ENCODE measurements at places on chromosomes 7 and 10.

GRCh38 chr7:17530244-17530643, 231.8 kb downstream of the AHR start:
- no peak for DNase-seq

GRCh38 chr10:103901299-103901698, 16.7 kb downstream of the STN1 start:
- no peak for DNase-seq

DNA sequence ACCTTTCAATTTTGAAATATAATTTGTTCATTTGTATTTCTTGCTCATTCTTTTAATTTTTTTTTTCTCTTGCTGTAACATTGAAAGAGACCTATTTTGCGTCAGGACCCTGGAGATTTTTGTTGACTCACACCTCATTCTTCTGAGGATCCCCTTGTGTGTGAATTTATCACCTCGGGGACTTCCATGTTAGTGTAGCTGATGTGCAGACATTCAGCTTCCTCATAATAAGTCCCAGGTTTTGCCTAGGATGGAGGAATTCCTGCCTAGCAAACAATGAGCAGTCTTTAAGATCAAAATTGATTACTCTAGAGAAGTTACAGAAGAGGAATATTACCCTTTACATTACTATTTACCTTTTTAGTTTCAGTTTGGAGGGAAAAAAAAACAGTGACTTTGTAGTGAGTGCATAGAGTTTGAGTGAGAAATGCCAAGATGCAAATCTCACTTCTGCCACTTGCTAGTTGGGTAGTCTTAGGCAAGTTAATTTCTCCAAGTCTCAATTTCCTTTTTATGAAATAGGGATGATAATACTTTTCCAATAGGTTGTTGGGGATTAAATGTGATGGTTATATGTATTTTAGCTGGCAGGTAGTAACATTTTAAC, 14.3 kb downstream of the TES start:
- no peak for DNase-seq

GRCh38 chr7:12581897-12582296, 11.4 kb downstream of the SCIN start:
- DNase-seq, result peak; percentile 3

DNA sequence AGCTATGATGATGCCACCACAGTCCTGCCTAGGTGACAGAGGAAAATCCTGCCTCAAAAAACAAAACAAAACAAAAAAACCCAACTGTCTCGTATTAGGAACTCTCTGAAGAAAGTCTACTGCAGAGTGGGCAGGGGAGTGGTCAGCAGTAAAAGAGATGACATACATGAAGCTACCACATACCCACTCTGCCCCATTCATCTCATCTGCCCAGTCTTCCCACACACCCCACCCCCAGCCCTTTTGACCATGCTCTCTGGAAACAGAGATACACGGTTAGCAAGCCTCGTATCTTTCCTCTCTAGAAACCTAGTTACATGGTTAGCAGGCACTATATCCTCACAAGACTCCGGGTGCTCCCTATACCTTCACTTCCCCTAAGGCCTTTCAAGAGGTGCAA, 8.3 kb downstream of the SLC37A3 start:
- DNase-seq, result no peak

- no peak for DNase-seq
Observed at GRCh38 chr7:155458111-155458877, at the start of gene EN2. TSS of gene EN2 (plus strand) at chr7:155458129. CDS start at chr7:155458378, 249 bp downstream.

DNA sequence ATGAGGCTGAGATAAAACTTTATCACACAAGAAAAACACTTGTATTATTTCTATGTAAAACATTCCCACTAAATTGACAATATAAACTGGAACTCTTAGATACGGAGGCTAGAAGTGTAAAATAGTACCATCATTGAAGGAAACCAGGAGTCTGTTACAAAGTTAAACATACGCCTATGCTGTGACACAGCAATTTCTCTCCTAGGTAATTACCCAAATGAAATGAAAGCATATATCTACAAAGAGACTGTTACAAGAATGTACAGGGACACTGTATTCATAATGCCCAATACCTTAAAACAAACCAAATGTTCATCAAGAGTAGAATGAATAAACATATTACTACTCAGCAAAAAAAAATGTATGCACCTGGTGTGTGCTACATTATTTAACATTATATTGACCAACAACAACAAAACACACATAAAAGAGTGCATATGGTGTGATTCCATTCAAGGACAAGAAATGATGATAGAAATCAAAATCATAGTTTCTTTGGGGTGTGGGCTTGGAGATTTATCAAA, 33.2 kb upstream of the ELAPOR2 start:
- no peak for DNase-seq

DNA sequence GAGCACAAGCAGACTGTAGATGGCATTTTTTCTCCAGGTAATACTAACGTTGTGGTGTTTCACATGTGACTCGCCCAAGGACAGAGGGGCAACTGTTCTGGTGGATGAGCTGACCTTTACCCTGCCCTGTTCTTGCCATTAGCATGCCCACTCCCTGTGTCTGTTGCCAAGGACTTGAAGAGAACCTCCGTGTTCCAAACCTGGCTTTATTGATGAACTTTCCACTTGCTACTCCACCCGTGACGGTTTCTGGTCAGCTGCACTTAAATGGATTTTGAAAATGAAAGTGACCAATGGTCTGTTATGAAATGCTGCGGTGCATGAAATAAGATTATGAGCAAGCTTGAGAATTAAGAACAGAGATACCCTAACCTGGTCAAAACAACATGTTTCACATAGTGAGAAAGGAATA, 30.4 kb downstream of the LRRC4 start:
- no peak for DNase-seq

DNA sequence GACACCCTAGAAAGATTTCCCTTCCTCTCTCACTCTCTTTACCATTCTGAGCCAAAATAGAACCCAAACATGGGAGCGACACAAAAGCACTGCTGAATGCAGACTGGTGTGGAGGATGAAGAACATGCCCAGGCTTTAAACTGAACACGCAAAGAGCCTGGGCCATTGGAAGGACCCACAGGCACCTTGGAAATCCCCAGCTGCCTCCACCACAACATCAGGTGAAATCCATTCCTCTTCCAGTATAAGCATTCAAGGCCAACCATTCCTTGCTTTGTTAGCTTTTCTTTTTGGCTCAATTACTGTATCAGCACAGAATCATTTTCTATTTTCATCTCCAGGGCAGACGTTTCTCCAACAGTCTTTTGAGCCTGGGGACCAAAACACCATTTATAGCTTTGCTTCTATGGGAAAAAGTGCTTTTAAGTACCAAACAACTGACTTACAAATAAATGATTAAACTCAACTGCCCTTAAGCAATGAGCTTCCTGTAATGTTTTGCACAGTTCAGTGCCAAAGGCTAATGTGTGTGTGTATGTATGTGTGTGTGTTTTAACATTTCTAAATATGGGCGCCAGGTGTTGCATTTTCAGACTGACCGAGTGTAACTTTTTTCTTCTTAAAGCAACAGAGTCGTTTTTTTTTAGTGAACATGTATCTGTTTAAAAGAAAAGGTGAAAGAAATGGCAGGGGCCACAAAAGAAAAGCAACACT, 16.2 kb upstream of the BLNK start:
- no peak for DNase-seq

DNA sequence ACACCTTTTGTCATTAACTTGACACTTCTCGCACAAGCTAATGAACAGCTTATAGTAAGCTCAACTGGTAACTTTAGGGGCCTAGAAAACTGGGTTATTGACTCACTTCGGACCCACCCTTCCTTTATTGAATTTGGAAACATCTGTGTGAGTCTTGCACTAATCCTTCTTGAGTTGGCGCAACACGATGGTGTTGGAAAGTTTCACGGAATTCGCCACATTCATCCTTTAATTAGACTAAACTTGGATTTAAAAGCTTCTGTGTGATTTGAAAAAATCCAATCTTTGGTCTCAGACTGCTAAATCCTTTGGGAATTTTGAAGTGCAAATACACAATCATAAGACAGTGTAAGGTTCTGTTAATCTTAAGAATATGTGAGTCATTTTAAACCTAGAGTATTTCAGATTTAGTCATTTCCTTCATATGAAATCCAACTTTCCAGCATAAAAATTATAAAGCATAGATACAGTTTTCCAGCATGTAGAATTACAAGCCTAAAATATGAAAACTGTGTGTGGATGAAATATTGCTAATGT, 15.1 kb downstream of the FZD8 start:
- DNase-seq, result no peak

DNA sequence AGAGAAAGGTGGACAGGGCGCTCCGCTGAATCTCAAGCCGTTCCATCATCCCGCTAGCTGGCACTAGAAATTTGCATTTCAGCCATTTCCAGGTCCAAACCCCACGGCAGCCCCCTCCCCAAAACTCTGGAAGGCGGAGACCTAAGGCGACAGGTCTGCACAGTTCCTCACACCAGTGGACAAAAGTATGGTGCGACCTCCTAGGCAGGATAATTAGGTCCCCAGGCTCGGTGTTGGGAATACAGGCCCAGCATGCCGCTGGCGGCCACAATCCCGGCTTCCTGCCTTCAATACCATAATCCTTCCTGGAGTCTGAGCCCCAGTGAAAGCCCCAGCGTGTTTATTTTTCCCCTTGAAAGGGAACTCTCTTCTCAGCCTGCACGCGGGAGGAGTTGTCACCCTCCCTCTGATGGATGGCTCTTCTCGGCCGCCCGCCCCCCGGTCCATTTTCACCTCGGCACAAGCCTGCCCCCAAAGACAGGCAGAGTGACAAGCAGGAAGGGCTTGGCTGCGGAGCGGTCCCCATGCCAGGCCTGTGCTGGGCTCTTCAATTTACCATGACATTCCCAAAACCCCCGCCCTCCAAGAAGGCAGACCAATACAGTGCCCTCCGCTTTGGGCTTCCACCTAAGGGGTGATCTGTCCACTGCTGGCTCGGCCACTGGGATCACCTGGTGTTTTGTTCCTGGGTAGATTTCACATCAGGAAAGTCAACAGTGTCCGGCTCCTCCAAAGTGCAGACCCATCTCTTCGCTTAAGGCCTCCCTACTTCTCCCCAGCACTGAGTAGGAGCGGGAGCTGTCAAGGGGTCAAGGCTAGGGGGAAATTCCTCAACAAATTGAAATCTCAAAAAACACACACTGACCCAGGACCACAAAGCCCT, 2.2 kb downstream of the FGFR2 start:
- no peak for DNase-seq

GRCh38 chr7:156778201-156778600, 114.8 kb downstream of the LMBR1 start:
- DNase-seq, result no peak

GRCh38 chr10:11018432-11018841, 765 bp downstream of the CELF2 start:
- no peak for DNase-seq

Measured in AG04450 (cell line).